Eye (tissue), 1 donor: ENCODE measurements at places on chromosomes 12 and 14.

- peak; percentile 71 for DNase-seq
Observed at GRCh38 chr12:20370014-20370386, 1.7 kb downstream of the PDE3A start.

DNA sequence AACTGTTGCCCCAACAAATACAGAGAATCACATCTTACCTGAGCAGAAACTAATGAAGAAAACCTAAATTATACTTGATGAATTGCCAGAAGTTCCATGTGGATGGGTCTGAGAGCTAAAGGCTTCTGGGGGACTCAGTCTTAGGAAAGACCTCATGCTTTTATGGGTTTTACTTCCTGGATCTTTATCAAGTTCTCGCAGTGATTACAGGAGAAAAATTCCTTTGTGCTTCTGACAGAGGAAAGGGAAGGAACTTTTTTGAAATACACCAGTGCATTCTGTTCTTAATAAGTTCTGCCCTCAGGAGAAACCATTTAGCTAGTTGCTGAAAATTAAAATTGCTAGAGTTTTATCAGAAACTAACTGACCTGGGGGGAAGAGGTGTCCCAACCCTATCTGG lies 203.9 kb upstream of the KITLG start:
- DNase-seq, result no peak

- DNase-seq, result no peak
Observed at GRCh38 chr12:12543959-12544358, 18.7 kb downstream of the DUSP16 start.

DNA sequence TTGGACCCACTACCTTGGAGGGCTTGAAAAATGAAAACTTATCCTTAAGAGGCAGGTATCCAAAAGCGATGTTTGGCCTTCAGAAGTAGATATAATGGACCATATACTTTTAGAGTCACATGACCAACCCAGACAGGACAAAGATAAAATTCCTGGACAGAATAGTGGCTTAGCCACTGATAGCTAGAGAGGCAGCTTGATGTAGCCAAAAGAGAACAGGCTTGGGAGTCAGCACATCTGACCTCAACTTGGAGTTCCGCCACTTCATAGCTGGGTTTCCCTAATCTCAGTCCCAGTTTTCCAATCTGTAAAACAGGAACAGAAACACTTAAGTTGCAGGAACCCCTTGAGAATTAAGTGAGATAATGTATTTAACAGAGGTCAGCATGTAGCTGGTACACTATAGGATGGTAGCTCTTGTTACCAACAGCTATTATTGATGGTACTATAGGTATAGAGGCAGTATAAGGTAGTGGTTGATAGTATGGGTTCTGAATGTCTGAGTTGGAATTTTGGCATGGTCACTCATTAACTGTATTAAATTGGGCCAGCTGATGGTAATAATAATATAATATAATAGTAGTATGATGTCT lies 63.2 kb upstream of the USP44 start:
- DNase-seq, result no peak

GRCh38 chr14:76080025-76080424 lies 71.7 kb upstream of the GPATCH2L start:
- DNase-seq, result peak; percentile 70

GRCh38 chr14:100975671-100976070 lies 72.1 kb upstream of the RTL1 start:
- DNase-seq, result no peak

GRCh38 chr14:35932659-35933159 lies 106.6 kb downstream of the BRMS1L start:
- no peak for DNase-seq

GRCh38 chr12:94100211-94100627 lies 48.2 kb upstream of the PLXNC1 start:
- DNase-seq, result peak; percentile 6

DNA sequence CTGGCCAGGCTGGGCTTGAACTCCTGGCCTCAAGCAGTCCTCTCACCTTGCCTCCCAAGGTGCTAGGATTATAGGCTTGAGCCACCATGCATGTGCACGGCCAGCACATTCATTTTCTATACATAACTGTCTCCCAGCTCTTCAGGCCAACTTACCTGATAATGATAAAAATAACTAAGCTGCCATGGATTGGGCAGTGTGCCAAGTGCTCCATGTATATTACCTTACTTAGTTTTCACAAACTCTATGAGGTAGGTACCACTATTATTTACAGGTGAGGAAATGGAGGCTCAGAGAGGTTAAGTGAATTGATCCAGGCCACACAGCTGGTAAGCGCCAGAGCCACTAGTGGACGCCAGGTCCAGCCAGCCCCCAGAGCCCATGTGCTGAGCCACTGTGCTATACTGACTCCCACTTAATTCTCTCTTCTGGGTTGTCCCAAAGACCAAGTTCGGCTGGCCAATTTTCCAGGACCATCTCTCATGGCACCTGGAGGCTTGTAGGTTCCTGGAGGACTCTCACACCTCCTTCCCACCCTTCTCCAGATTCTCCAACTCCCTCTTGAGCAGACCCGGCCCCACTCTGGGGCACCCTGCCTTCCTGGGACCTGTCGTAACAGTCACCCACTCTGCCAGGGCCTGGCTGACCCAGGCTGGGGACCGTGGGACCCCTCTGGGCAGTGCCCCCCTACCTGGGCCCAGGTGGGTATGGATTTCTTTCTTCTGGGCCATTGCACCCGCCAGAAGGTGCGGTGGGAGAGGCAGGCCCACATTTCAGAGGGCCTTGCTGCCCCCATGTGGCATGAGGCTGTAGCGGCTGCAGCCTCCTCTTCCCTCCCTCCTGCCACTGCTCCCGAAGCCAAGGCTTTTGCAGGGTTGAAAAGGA lies 30.2 kb upstream of the CIPC start:
- DNase-seq, result peak; percentile 85

GRCh38 chr12:39872425-39872824 lies 233.5 kb downstream of the SLC2A13 start:
- DNase-seq, result peak; percentile 60

DNA sequence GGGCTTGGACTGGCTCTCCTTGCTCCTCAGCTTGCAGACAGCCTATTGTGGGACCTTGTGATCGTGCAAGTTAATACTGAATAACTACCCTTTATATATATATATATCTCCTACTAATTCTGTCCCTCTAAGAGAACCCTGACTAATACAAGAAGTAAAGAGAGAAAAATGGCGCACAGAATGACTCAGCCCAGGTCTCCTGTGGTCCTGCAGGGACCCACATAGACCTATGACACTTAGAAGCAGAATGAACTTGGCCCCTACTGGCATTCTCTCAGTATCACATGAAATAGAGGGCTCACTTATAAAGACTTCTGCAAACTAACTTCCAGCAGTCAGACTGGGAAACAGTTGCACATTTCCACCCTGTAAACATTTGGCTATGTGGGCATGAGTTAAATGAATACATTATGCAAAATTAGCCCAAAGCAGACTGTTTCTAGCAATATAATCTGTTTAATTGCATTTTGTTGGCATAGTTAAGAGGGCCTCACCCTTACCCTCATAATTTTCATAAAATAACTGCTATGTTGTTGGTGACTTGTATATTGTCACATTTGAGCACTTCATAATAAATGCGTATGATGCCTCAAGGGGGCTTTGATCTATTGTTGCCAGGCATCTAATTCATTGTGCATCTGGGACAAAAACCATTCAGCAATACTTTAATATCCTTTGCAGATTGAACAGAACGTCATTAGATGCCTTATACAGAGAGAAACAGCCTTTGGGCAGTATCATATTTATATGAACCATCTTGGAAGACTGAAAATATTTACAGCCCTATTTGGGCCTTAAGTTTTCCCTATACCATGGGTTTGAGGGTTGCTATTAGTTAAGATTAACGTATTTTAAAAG lies 349.7 kb upstream of the DIO2 start:
- no peak for DNase-seq

DNA sequence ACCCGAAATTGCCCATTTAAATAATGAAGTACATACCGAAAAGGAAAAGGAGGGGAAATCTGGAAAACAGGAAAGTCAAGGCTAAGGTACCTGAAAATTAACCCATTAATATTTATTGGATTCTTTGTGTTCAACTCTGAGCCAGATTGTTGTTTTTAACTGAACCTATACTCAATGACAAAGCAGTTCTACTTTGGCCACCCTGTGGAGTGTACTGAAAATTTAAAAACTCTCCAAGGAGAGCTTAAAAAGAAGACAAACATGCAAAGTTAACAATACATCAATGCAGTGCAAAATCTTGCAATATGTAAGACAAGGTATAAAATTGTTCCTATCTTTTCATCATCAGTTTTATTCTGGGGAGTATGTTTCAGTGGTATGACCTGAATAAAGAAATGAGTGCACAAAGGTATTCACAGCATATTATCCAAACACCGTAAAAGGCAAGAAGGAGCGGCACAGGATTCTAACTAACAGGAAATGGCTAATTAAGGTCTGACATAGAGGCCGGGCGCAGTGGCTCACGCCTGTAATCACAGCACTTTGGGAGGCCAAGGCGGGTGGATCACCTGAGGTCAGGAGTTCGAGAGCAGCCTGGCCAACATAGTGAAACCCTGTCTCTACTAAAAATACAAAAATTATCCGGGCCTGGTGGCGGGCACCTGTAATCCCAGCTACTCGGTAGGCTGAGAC lies 1.7 kb downstream of the USP44 start:
- DNase-seq, result no peak

DNA sequence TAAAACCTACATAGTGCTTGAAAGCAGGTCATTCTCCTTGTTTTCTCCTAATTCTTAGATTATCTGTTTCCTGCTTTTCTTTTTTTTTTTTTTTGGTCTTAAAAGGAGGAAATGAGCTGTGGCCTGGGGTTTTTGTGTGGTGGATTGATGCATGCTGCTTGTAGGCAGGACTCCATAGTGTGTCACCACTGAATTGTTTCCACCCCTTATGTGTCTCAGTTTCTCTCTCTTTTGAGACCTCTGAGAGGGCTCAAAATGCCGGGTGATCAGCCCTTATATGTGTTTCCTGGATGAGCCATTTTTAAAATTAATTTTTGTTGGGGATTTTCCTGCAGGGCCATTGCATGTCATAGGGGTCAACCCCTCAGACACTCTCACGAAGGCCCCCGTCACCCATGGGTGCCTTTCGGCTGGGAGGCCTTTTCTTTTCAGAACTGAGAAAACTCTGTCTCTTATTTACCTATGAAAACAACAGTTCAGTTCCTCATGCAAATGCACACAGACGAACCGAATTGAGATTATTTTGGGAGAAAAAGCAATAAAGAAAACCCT lies 32.0 kb upstream of the LRRK2 start:
- no peak for DNase-seq

GRCh38 chr14:54472315-54472714 lies 16.5 kb downstream of the GMFB start:
- no peak for DNase-seq

GRCh38 chr14:68308726-68309520 lies 483.9 kb downstream of the ZFP36L1 start:
- peak; percentile 60 for DNase-seq

DNA sequence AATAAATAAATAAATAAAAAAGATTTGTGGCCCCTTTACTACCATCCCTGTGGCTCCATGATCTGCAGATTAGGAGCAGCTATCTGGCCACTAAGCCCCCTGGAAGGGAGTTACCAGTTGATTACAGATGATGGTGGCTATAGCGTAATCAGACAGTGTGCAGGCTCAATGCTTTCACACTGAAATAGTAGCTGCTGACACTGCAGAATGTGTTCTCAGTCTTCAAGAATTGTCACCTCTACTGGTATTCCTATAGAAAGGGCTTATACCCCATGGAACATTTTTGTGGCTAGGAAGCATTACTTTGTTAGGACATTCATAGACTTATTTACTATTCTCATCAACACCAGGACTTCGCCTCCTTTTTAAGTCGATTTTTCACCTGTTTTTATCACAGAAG lies 30.9 kb downstream of the DCAF4 start:
- DNase-seq, result no peak

DNA sequence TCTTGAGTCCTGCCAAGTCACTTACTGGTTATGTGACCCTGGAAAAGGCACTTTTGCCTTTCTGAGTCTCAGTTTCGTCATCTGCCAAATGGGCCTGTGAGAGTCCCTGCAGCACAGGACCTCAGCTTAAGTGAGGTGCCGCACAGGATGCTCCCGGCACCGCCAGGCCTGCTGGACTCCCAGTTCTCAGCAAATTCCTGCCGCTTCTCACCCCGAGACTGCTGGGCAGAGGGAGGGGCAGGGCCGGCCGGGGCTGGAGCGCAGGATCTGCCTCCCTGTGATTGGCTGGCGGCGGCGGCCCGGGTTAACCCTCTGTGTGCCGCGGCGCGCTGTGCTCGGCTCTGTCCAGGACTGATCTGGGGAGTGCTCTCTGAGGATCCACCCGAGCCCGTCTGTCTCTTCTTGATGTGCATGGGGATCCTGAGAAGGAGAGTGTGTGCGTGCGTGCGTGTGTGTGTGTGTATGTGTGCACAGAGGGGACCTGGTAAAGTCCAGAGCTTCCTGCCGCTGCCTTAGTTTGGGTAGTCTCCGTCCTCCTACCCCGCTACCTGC lies 8.6 kb downstream of the SETD1B start:
- DNase-seq, result no peak

DNA sequence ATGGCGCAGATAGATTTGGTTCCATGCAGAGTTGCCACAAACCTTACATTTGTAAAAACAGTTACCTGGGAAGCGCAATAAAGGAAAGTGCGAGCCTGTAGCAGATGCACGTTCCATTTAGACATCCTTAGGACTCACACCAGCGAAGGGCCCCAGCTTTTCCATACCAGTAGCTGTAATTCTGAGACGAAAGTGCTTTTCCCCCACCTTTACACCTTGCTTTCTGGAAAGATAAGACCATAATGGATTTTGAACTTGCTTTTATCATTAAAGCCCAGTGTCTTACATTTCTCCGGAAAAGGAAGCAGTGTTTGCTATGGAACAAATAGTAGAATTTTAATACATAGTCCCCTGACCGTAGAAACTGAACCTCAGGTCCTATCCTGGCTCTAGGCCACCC lies 616 bp upstream of the CCDC77 start:
- no peak for DNase-seq

- DNase-seq, result no peak
Observed at GRCh38 chr12:10214895-10215267, 2.2 kb downstream of the GABARAPL1 start.

GRCh38 chr12:22535478-22535877 lies 8.9 kb downstream of the C2CD5 start:
- no peak for DNase-seq

DNA sequence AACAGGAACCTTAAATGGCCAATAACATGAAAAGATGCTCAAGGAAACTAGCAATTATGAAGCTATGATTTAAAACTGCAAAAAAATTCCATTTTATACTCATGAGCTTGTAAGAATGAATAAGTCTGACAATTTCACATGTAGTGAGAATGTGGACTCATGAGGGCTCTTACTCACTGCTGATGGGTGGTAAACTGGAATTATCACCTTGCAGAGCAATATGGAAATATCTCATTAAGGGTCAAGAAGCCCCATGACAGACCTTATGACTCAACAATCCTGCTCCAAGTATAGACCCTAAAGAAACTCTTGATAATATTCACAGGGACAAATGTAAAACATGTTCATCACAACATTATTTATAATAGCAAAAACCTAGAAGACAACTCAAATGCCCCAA lies 23.5 kb upstream of the SMAGP start:
- DNase-seq, result no peak
